ENCODE measurements at places on chromosomes 11 and 22.
A peak's percentile ranks its signal among the peaks of the same experiment; 100 is the strongest.

- DNase-seq: no peak
These were observed 423.4 kb downstream of the GUCY1A2 start for GRCh38 chr11:106594751-106595351.

GRCh38 chr11:3166268-3167142, 1.4 kb upstream of the OSBPL5 start:
- DNase-seq: no peak

- peak; percentile 85 for DNase-seq
These were observed 4.4 kb upstream of the PRR5 start for GRCh38 chr22:44697423-44698141.

- DNase-seq: no peak
These were observed 283.0 kb upstream of the NARS2 start for GRCh38 chr11:78857688-78858087.

DNA sequence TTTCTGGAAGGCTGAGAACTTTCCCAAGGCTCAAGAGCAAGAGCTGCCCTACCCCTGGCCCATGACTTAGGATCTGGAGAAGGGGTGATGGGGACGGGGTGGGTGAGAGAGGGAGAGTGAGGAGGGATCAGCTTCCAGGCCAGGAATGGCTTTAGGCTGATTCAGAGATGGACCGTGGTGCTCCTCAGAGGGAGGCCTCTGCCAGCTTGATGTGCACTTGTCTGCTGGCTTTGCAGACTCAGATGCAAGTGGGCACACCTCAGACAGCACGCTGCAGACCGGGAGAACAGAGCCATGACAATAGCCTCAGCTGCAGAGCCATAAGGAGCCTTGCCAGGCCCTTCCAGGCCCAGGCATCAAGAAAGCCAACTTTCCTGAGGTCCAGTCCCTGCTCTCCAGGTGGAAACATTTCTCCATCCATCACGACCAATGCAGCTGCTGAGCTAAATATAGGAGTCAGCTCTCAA, 41.3 kb downstream of the ALX4 start:
- DNase-seq: no peak

GRCh38 chr22:41237036-41237706, 3.6 kb downstream of the CHADL start:
- no peak for DNase-seq

All from stimulated activated CD4-positive, alpha-beta T cell treated with anti-CD3 and anti-CD28 coated beads, Interleukin-12 subunit alpha, Interleukin-12 subunit beta, amount 100 ng/mL, for 24 hours (primary cell).